ENCODE measurements at places on chromosomes 12 and 14.

DNA sequence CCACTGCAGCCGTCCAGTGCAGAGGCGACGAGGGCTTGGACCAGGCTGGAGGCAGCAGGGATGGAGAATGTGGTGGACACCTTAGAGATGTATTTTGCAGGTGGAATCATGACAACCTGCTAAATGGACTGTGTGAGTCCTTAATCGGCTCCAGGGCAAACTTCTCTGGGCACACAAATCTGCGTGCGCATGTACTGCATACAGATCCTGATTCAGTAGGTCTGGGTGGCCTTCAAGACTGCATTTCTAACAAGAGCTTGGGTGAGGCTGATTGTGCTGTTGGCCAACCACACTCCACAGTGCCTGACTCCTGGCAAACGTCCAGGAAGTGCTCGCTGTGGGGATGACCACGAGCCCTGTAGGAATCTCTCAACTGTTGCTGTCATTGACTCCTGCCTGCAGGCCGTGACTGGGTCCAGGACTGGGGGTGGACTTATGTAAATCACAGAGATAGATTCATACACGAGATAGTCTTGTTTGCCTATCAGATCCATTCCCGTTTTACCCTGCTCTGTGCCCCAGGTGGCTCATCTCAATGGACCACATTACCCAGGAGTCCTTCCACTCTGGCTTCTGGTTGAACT, 27.2 kb downstream of the JDP2 start:
- DNase-seq: no peak

DNA sequence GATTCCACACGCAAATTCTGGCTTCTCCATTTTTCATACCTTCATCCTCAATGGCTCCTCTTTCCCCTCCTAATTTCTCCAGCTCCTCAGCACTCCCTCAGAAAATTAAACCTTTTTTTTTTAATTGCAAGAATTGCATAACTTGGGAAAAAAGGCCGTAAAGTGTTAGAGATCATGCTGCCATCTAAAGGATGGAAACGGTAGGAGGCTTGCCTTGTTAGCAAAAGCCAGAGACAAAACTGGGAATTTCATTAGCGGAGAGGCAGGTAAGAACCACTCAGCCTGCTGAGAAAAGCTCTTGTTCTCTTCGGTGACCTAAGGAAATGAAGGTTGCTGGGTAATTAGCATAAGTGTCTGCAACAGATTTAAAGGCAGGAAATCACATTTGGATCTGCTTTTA, 204.3 kb downstream of the AEBP2 start:
- DNase-seq: no peak

DNA sequence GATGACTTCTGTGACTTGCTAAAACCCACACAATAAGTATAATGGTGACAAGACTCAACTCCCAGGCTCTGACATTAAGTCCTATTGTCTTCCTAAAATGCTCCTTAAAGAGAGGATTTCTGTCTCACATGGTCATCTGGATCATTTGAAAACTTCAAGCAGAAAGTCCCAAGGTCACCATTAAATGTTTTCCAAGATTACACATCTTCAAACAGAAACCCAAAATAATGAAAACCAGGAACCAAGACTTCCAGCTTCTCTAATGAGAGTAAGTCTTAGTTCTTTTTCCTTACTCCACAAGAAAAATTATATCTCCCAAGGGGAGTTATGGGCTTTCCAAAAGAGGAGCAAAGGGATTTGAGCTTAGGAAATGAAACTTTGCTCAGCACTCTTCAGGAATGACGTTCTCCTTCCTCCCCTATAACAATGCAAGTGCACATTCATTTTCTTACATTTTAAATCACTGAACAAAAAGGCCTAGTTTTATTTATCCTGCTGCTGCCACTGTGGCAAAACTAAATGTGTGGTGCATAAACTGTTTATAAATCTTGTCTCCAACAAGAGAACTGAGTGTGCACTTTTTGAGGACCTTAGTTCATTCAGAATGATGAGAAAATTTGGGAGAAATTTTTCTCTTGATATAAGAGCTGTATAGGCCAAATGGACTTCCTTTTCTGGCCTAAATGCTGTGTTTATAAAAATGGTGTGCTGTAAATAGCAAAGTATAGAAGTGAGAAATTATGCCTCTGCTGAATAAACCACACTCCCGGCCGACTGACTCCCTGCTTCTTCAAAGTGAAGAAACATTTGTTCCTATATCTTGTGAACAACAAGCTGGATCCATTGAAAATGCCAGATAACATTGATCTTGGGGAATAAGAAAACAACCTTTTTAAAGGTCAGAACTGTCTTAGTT, 148.4 kb upstream of the PLEKHG7 start:
- DNase-seq: no peak

DNA sequence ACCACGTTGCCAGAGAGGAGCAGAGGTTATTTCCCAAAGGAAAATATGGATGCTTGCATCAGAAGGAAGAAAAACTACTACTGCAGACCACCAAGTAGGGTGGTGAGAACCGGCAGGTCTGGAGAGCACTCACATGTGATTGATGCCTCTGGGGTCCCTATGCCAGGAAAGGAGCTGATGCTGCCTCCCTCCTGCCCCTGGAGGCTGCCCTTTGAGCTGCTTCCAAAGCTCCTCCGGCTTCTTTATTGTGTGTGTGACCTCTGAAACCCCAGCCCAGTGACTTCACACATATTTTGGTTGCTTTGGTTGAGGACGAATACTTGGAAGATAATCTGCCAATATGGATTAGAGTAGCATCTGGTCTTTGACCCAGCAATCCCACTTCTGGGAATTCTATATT, 133.4 kb downstream of the AACS start:
- DNase-seq: no peak

- DNase-seq: no peak
Measured at GRCh38 chr12:1044199-1044598, 53.2 kb downstream of the ERC1 start.

DNA sequence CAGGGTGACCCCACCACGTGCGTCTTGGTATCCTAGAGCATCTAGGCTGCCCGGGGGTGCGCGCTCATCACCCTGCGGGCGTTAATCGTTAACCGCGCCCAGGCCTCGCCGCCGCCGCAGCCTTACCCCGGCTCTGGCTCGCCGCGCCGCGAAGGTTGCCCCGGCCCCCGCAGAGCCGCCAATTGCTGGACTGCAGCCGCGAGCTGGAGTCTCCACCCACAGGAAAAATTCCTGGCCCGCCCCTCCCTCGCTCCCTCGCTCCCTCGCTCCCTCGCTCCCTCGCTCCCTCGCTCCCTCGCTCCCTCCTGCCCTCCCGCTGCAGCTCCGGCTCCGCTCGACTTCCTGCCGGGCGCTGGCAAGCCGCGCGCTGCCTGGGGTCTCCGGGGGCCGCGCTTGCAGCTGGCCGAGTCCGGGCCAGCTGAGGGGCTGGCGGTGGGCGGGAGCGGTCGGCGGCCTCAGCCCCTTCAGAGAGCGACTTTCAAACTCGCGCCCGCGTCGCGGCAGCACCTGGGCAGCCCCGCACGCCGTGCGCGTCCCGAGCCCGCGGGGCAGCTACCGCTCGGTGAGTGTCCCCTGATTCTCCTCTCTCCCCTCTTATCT, at the start of gene PLEKHG3:
TSS of gene PLEKHG3 (plus strand) at position 282 of the 600 bp plus-strand sequence. CDS start 23,208 bp downstream, outside the sequence.
- no peak for DNase-seq

DNA sequence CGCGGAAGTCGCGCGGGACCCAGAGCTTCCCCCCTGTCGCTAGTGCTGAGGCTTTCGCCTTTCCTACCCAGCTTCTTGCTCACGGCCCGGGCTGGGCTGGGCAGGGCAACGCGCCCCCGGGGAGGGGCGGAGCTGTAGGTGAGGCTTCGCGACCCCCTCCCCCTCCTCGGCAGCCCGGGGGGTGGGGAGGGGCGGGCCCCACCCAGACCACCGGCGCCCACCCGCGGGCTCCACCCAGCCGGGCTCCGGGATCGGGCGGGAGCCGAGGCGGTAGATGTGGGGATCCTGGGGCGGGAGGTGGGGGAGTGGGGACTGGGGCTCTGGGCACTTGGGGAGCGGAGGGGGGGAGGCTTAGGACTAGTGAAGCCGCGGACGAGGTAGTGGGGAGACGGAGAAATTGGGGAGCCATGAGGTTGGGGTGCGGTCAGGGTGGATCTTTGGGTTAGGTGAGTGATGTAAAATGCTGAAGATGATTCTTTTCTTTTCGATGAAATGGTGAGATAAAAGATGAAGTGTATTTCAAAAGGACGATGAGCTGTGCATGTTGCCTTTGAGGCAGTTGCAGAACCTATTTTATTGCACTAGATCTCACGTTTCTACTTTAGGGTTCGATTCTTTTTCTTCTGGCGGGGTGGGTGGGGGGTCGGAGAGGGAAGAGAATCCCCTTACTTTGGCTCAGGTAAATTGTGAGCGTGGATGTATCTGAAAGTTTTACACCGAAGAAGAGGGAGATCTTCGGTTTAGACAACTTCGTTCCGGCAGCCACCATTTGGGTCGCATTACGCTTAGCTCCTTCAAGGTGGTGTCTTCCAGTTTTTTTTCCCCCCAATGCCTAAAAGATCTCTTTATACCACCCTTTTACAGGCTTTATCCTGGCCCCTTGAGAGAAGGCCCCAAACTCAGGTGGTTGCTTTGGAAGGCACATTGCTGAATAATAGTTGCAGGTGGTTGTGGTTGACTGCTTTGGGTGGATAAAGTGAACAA, 619 bp downstream of the ERC1 start:
- DNase-seq: peak; percentile 13

DNA sequence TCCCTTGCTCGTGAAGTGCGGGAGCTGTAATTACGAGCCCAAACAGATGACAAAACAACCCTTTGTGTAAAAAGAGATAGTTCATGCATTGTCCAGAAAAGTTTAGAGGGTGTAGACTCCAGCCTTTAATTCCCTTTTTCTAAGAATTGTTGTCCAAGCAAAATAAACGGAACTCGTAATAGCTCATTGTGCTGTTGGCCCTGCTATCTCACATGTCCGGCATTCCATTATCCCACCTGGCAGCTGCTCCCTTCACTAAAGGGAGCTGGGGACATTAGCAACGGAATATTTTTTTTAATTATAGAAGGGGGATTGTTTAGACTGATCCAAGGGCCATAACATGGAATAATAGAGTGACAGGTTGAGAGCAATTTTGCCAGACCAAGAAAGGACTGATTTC, 277.5 kb upstream of the TBX3 start:
- DNase-seq: no peak

DNA sequence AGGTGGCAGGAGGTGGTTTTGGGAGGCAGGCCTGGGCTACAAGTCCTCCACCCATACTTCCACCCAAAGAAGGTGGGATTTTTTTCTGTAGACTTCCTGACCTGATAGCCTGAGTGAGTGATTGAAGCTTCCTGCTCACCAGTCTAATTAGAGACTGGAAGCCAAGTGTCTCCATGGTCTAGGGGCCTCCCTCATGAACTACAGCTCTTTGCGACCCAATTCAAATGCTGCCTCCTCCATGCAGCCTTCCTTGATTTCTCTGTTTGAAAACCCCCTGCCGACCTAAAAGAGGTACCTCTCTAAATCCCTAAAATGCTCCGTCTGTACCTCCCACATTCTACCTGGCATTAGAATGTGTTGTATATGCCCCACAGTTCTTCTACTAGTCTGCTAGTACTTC, 124.9 kb downstream of the PLXNC1 start:
- no peak for DNase-seq

DNA sequence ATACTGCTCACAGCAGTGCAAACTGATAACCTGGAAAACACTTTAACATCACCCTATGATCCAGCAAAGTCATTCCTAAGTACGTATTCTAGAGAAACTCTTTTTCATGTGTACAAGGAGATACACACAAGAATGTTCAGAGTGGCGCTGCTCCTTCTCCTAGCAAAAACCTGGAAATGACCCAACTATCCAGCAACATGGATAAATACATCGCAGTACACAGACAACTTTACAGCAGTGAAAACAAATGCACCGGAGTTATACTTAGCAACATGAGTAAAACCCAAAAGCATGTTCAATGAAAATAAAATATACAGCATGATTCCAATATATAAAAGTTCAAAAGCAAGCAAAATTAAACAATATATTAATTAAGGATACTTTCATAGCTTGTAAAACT, 18.7 kb downstream of the SART3 start:
- DNase-seq: no peak

GRCh38 chr12:124497658-124498057, 69.8 kb downstream of the NCOR2 start:
- DNase-seq: no peak

- DNase-seq: no peak
Measured at GRCh38 chr12:130879212-130879686, 7.4 kb downstream of the RAN start.

GRCh38 chr12:115338566-115339294, 654.8 kb upstream of the TBX3 start:
- DNase-seq: no peak

GRCh38 chr14:76958020-76958979, 70.2 kb downstream of the IRF2BPL start:
- no peak for DNase-seq

GRCh38 chr12:93243689-93244513, 133.8 kb upstream of the NUDT4 start:
- no peak for DNase-seq

DNA sequence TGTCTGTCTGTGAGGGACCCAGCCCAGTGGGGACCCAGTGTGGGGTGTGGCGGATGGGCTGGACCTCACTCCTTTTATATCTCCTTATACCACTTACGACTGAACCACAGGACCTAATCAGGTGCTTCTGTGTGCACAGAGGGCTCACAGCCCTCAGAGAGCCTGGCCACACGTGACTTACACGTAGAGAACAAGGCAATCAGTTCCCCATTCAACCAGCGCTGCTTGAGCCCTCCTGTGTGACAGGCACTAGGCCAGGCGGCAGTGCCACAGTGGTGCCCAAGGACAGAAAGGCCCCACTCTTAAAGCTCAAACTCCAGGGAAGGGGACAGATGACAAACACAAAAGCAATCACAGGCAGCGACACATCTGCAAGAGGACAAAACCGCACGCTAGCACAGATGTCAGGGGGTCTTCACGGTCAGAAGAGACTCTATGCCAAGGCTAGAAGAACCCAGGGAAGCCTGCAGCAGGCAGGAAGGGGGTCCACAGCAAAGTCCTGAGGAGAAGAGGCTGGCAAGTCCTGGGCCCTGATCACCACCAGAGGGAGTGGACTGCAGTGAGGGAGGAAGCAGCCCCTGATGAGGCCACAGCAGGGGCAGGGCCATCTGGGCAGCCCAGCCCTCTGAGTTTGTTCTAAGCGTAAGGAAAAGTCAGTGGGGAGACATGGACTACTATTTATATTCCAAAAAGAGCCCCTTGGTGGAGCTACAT, 39.3 kb downstream of the SETD3 start:
- DNase-seq: no peak

DNA sequence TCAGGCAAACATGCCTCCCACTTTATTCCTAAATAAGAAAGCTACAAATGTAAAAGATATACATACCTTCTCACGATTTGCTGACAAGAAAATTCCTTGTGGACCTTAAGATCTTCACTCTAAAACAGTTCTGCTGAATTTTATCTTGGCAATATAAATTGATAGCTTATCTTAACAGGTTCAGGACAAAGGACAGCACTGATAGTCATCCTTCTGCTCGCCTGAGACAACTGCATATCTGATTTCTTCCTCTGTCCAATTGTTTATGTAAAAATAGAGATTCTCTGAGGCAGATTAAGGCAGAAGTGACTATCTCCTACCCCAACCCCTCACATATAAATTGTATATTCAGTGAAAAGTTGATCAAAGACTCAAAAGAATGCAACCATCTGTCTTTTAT, 44.9 kb downstream of the CAPZA3 start:
- no peak for DNase-seq

Measured in stimulated activated CD8-positive, alpha-beta memory T cell treated with anti-CD3 and anti-CD28 coated beads, Interleukin-4, amount 100 ng/mL, for 1 hour (primary cell).